ENCODE measurements at places on chromosomes 5 and 9.

- no peak overlapping the region for H3K4me3 ChIP-seq
- no peak overlapping the region for H3K27ac ChIP-seq
- no peaks in the 10 kb centered on the region for H3K27me3 ChIP-seq
- H3K36me3 ChIP-seq: no peaks in the 10 kb centered on the region
These were observed 1397.0 kb upstream of the C9orf72 start for GRCh38 chr9:28970241-28970654.

DNA sequence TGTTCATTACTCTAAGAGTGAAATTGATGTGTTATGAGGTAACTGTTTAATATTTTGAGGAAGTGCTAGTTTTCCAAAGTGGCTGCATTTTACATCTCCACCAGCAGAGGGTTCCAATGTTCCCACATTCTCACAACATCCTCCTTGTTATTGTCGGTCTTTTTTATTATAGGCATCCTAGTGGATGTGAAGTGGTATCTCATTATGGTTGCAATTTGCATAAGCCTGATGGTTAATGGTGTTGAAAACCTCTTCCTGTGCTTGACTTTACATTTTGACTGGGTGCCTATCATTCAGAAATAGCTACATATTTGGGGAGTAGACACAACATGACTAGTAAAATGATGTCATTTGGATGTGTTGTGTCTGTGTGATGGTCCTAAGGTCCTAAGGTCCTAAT lies 143.6 kb downstream of the MRPS30 start:
- no peaks in the 10 kb centered on the region for H3K27me3 ChIP-seq
- DNase-seq: peak; percentile 54
- no peak overlapping the region for H3K4me3 ChIP-seq
- H3K27ac ChIP-seq: no peak overlapping the region
- H3K36me3 ChIP-seq: no peaks in the 10 kb centered on the region
- no peaks in the 10 kb centered on the region for H3K4me1 ChIP-seq

GRCh38 chr5:178078197-178079010 lies 34.9 kb upstream of the N4BP3 start:
- no peak overlapping the region for H3K27ac ChIP-seq
- no peaks in the 10 kb centered on the region for H3K4me1 ChIP-seq
- H3K36me3 ChIP-seq: no peaks in the 10 kb centered on the region
- DNase-seq: no peak
- H3K4me3 ChIP-seq: no peak overlapping the region

GRCh38 chr9:136782452-136782851 lies 8.7 kb upstream of the TMEM141 start:
- H3K36me3 ChIP-seq: no peaks in the 10 kb centered on the region
- H3K4me1 ChIP-seq: no peaks in the 10 kb centered on the region
- no peak overlapping the region for H3K4me3 ChIP-seq
- DNase-seq: no peak

DNA sequence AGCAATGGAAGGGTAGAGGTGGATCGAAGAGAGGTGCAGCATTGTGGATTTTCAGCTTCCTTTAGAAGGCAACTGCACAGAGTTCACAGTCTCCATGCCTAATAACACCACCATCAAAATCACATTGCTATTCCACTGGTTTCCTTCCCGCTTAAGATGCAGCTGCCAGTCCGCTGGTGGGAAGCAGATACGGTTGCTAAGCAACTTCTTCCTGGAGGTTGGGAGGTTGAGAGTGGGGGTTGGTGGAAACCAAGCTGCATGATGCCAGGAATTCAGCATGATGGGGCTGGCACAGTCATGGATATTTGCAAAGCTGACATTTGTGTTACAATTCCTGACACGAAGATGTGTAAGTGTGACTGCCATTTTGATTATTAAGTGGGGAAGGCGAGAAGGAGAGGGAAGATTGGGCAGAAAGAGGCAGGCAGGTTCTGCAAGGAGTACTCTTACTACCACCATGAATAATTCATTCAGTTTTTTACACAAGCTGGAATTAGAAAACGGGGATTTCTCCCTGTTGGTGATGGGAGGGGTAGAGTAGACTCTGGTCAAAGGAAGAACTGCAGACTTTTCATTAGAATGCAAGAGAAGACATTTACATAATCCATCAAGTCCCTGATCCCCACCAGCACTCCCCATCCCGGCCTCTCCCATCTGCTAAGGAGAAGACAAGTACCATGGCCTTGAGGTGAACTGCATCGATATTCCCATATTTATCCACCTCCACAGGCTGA lies 87.5 kb downstream of the GLDC start:
- no peak overlapping the region for H3K4me3 ChIP-seq
- no peaks in the 10 kb centered on the region for H3K27me3 ChIP-seq
- H3K4me1 ChIP-seq: peaks cover 49% of the 10 kb centered on the region
- H3K27ac ChIP-seq: peak overlapping the region; percentile 92

GRCh38 chr9:87336914-87337333 lies 160.7 kb upstream of the DAPK1 start:
- H3K27ac ChIP-seq: no peak overlapping the region
- peak overlapping the region; percentile 25 for H3K4me3 ChIP-seq
- H3K27me3 ChIP-seq: peaks cover 12% of the 10 kb centered on the region

- no peak for DNase-seq
- no peak overlapping the region for H3K27ac ChIP-seq
- no peaks in the 10 kb centered on the region for H3K27me3 ChIP-seq
- no peaks in the 10 kb centered on the region for H3K4me1 ChIP-seq
These were observed 142.9 kb downstream of the LPAR1 start for GRCh38 chr9:110895147-110895905.

DNA sequence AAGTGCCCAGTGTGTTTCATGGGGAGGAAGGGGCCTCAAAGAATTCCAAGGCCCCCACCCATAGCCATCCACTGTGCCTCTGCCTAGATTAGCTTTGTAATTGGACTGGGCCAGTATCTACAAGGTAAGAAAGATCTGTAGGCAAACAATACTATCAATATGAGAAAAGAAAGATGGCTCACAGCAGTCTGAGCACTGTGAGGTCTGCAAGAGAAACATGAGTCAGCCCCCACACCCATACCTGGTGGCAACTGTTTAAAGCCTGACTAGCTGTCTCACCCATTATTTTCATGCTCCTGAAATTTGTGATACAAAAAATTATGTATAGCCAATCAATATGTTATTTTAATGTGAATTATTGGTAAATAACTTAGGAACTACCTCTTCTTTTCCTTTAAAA lies 10.0 kb upstream of the ZNF483 start:
- H3K27me3 ChIP-seq: no peaks in the 10 kb centered on the region
- H3K4me3 ChIP-seq: no peak overlapping the region
- DNase-seq: no peak
- no peaks in the 10 kb centered on the region for H3K36me3 ChIP-seq

- H3K36me3 ChIP-seq: no peaks in the 10 kb centered on the region
- peaks cover 12% of the 10 kb centered on the region for H3K4me1 ChIP-seq
- no peak overlapping the region for H3K4me3 ChIP-seq
- DNase-seq: no peak
- H3K27ac ChIP-seq: no peak overlapping the region
These were observed 14.4 kb downstream of the CAMK4 start for GRCh38 chr5:111238431-111239225.

GRCh38 chr9:89686126-89686525 lies 81.3 kb downstream of the GADD45G start:
- H3K4me3 ChIP-seq: no peak overlapping the region
- no peak overlapping the region for H3K27ac ChIP-seq
- H3K36me3 ChIP-seq: no peaks in the 10 kb centered on the region
- no peaks in the 10 kb centered on the region for H3K27me3 ChIP-seq
- no peak for DNase-seq

All from endothelial cell of umbilical vein (primary cell).